ENCODE measurements at places on chromosomes 13 and 19. TPM values are rescaled to one million over a fixed set of nuclear protein-coding genes. Genes with fewer than 3 reads are reported as not detected.

DNA sequence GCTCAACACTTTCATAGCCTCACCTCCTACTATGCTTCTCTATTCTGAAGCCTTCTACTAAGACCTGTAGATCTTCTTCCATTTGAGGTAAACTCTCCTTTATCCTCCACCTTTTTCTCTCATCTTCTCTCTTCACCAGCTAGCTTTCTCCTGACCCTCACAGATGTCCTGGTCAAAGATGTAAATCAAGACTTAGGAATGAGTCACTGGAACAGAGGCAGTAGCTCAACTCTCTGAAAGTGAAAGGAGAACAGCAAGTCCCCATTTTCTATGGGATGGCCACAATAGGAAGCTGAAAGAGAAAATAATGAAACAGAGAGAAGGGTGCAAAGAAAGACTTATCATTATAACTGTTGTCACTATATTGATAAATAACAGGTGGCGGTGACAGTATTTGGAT is 86.1 kb upstream of the DOCK9 start:
- no peak overlapping the region for H3K4me3 ChIP-seq
- no peaks in the 10 kb centered on the region for H3K27me3 ChIP-seq
- no peak for DNase-seq
- peak overlapping the region; percentile 42 for H3K27ac ChIP-seq

GRCh38 chr13:95564091-95564490 is 11.6 kb downstream of the CLDN10 start:
- DNase-seq: no peak
- no peaks in the 10 kb centered on the region for H3K36me3 ChIP-seq
- H3K4me1 ChIP-seq: no peaks in the 10 kb centered on the region
- H3K27me3 ChIP-seq: no peaks in the 10 kb centered on the region
- no peak overlapping the region for H3K4me3 ChIP-seq
- H3K27ac ChIP-seq: no peak overlapping the region

DNA sequence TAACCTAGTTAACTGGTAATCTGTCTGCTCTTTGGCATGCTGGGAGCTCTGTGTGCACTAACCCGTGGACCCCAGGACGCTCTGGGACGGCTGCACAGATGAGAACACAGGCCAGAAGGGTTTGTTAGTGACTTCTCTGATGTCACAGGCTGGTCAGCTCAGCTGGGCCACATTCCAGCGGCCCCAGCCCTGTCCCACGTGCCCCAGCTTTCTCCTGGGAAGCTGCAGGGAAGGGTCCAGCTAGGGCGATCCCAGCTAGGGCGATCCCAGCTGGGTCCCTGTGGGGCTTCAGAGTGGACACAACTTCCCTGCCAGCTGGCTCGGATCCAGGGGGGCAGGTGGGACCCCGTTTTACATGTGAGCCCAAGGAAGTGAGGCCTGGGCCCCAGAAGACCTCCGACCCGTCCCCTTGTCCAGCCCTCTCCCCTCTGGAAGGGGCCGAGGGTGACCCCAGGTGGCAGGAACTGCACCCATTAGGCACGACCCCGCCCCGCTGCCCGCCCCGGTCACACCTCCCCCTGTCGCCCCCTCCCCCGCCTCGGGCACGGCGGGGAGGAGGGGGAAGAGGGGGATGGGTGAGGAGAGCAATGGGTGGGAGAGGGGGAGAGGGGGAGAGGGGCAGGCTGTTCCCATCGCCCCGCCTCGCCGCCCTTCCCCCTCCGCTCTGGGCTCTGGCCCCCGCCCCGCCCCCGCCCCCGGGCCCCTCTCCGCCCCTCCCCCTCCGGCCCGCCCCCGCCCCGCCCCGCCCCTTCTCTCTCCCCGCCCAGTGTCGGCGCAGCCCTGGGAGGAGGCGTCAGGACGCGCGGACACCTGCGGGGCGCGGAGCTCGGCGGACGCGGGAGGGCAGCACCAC is 75.2 kb upstream of the MCF2L start:
- peaks cover 23% of the 10 kb centered on the region for H3K4me1 ChIP-seq
- H3K4me3 ChIP-seq: no peak overlapping the region

- H3K4me1 ChIP-seq: no peaks in the 10 kb centered on the region
- DNase-seq: no peak
Measured at GRCh38 chr13:28463481-28463880, 31.4 kb downstream of the FLT1 start.

- no peak overlapping the region for H3K27ac ChIP-seq
- H3K4me1 ChIP-seq: no peaks in the 10 kb centered on the region
- no peak for DNase-seq
- no peak overlapping the region for H3K4me3 ChIP-seq
Measured at GRCh38 chr13:21576426-21576825, 27.5 kb downstream of the MICU2 start.

- no peak overlapping the region for H3K4me3 ChIP-seq
- no peaks in the 10 kb centered on the region for H3K4me1 ChIP-seq
Measured at GRCh38 chr13:66634384-66634783, 595.8 kb downstream of the PCDH9 start.

- no peak overlapping the region for H3K4me3 ChIP-seq
- H3K27ac ChIP-seq: no peak overlapping the region
- H3K4me1 ChIP-seq: no peaks in the 10 kb centered on the region
- no peaks in the 10 kb centered on the region for H3K36me3 ChIP-seq
- H3K27me3 ChIP-seq: no peaks in the 10 kb centered on the region
Measured at GRCh38 chr13:46543287-46543686, 9.7 kb upstream of the LRCH1 start.

DNA sequence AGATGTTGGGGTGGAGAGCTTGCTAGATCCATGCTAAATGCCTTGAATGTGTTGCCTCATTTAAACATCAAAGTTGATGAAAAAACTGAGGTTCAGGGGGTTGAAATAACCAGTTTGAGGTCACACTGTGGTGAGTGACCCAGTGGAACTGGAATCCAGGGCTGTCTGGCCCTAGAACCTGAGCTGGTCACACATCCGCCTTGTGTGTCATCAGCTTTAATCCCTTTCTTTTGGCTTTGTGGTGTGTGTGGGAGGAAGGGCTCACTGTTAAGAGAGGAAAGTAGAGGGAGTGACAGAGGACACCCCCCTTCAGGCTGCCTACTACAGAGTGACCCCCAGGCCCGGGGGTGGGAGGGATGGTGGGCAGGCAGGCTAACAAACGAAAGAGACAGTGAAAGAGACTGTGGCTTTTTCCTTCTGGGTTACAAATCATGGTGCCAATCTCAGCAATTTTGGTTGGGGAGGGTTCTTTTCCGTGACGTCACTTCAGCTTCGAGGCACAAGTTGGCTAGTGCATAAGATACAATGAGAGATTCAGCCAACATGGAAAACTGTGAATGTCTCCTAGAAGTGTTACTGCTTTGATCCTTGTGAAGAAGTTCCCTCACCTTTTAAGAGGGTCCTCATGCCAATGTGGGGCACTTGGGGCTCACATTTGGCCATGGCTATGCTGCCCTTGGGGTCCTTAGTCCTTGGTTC is 164.9 kb downstream of the DLEU7 start:
- no peaks in the 10 kb centered on the region for H3K27me3 ChIP-seq
- no peak overlapping the region for H3K4me3 ChIP-seq
- no peak for DNase-seq

DNA sequence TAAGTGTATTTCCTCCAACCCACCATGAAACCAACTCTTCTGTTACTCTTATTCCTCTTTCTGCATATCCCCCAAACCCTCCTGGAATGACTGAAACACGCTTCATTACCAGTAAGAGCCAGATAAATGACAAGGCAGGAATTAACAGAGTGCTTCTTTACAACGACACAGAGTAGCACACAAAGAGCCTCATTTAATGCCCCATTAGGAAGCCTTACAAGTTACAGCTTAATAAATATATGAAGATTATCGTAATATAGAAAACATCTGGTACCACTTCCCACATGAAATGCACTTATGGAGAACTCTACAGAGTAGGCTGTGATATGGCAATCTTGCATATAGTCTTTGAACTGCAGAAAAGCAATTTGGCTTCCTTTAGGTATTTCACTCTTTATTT is 116.8 kb downstream of the ENOX1 start:
- no peaks in the 10 kb centered on the region for H3K27me3 ChIP-seq
- no peak overlapping the region for H3K4me3 ChIP-seq
- no peak overlapping the region for H3K27ac ChIP-seq
- no peaks in the 10 kb centered on the region for H3K36me3 ChIP-seq

DNA sequence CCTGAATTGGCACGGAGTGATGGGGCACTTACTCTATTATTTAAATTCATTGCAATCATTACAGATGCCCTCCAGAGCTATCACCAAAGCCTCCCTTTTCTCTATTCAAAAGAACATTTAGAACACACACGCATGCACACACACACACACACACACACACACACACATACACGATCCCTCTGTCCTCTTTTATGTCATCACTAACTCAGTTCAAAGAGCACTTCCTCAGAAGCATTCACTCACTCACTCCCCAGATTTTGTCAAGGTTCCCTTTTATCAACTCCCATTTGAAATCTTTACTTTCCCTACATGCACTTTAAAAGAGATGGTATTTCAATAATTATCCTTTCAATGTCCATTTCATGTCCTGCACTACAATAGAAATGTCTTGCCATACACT is 22.4 kb upstream of the IGFL4 start:
- no peaks in the 10 kb centered on the region for H3K27me3 ChIP-seq
- DNase-seq: no peak
- no peak overlapping the region for H3K27ac ChIP-seq
- no peaks in the 10 kb centered on the region for H3K4me1 ChIP-seq
- H3K36me3 ChIP-seq: no peaks in the 10 kb centered on the region
- H3K4me3 ChIP-seq: no peak overlapping the region

GRCh38 chr13:111480976-111481375 is 160.5 kb downstream of the TEX29 start:
- no peak for DNase-seq
- no peaks in the 10 kb centered on the region for H3K4me1 ChIP-seq
- H3K27ac ChIP-seq: no peak overlapping the region
- no peaks in the 10 kb centered on the region for H3K36me3 ChIP-seq

DNA sequence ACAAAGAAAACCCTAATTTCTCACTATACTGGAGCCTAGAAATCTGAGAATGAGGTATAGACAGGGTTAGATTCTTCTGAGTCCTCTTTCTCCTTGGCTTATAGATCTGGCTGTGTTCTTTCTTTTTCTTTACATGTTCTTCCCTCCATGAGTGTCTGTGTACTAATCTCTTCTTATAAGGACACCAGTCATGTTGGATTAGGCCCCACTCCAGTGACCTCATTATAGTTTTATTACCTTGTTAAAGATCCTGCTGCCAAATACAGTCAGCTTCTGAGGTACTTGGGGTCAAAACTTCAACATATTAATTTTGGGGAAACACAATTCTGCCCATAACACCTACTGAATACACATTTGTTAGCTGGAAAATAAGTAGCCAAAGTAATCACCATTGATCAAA is 302.6 kb downstream of the PCDH9 start:
- no peak for DNase-seq
- H3K4me3 ChIP-seq: no peak overlapping the region
- no peak overlapping the region for H3K27ac ChIP-seq

DNA sequence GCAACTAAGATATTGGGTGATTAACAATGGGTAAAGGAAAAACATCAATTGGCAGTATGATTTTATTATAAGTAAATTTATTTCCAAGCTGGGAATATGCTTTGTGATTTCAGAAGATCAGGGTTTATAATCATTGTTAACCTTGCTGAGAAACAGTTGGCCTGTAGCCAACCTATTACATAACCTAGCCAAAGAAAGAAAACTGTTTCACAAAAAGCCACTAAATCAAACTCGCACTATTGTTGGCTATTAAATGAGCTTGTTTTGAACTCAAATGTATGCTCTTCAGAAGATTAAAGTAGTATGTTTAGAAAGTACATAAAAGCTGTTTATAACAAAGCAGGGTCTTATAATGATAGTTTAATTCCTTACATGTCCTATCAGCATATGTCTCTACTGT is 151.7 kb downstream of the LHFPL6 start:
- peak overlapping the region; percentile 4 for H3K27ac ChIP-seq
- H3K27me3 ChIP-seq: no peaks in the 10 kb centered on the region
- H3K4me3 ChIP-seq: no peak overlapping the region
- H3K4me1 ChIP-seq: peaks cover 34% of the 10 kb centered on the region
- DNase-seq: no peak

GRCh38 chr19:1266129-1266915 is 2.8 kb upstream of the CIRBP start:
- peak overlapping the region; percentile 63 for H3K4me3 ChIP-seq
- H3K27ac ChIP-seq: peak overlapping the region; percentile 94
- peaks cover 6% of the 10 kb centered on the region for H3K36me3 ChIP-seq
- peak; percentile 94 for DNase-seq
- no peaks in the 10 kb centered on the region for H3K4me1 ChIP-seq

DNA sequence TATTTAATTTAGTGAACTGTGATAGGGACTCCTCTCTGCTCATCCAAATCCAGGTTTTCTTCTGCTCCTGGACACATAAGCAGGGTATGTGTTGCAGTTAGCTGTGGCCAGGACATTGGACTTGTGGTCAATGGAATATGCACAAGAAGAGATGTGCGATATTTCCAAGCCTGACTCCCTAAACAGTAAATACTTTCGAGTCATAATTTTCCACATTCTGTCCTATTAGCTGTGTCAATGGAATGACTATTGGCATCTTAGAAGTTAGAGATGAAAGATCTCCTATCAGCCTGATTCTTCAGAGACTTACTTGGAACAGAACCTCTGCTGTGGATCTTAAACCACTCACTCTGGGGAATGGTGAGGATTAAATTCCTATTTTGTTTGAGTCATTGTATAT is 771.0 kb downstream of the EFNB2 start:
- no peaks in the 10 kb centered on the region for H3K4me1 ChIP-seq
- H3K36me3 ChIP-seq: no peaks in the 10 kb centered on the region
- no peak overlapping the region for H3K4me3 ChIP-seq
- H3K27ac ChIP-seq: no peak overlapping the region
- no peak for DNase-seq

The PRR19 gene
- not detected for total RNA-seq

The LILRB1 gene
- 2.1 TPM for total RNA-seq

The CASP14 gene
- not detected for total RNA-seq

The EBI3 gene
- 3.9 TPM for total RNA-seq

The VSIG10L gene
- total RNA-seq: 0.55 TPM

The TPRX1 gene
- not detected for total RNA-seq

The SEMA6B gene
- total RNA-seq: 1.8 TPM

The LRRC63 gene
- total RNA-seq: not detected

The TICAM1 gene
- total RNA-seq: 5.3 TPM

The ACTMAP gene
- total RNA-seq: 3.7 TPM

The KIR3DL1 gene
- total RNA-seq: not detected

The SULT2B1 gene
- not detected for total RNA-seq

The KLF5 gene
- total RNA-seq: 2.7 TPM

The NLRP4 gene
- total RNA-seq: not detected

The NHLRC3 gene
- 15.7 TPM for total RNA-seq
